ENCODE measurements at places on chromosomes 12 and 14.

DNA sequence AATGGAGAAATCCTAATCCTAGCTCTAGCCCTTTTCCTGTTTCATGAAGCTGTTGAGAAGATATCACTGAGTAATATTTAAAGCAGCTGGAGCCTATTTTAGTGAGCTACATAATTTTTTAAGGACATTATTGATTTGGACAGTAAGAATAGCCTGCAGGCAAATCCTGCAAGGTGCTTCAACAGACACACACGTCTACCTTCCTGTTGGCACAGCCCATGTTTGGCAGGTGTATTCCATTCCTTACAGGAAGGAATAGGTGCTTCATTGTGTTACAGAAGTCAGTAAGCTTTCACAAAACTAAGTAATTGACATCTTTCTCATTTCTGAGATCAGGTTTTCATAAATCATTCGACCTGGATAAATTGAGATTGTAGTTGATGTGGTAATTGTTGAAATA, 50.6 kb downstream of the FOXA1 start:
- DNase-seq: no peak

GRCh38 chr12:54795644-54796043, 58.7 kb upstream of the MUCL1 start:
- no peak for DNase-seq

DNA sequence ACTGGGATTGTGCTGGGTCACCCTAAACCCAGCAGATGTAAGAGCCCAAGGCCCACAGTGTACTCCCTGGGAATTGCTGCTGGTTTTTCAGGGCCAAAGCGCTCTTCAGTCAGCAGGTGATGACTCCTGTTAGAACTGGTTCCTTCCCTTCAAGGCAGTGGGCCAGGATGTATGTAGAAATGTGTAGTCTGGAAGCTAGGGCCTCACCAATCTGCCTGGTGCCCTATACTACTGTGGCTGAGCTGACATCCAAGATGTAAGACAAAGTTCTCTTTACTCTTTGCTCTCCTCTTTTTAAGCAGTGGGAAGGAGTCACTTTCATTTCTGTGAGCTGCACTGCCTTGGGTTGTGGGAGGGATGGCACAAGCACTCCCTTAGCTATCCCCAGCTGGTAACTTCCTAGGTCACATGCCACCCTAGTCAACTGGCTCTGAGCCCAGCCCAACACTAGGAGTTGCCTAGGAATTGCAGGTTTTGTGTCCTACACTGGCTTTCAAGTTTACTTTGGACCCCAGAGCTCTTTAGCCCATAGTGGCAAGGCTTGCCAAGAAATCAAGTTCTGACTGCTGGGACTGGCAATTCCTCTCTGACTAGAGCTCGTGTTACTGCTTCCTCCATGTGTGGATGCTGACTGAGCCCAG, 249.2 kb downstream of the C12orf50 start:
- no peak for DNase-seq

GRCh38 chr12:49347311-49348193, 864 bp downstream of the DNAJC22 start:
- DNase-seq: peak; percentile 82

DNA sequence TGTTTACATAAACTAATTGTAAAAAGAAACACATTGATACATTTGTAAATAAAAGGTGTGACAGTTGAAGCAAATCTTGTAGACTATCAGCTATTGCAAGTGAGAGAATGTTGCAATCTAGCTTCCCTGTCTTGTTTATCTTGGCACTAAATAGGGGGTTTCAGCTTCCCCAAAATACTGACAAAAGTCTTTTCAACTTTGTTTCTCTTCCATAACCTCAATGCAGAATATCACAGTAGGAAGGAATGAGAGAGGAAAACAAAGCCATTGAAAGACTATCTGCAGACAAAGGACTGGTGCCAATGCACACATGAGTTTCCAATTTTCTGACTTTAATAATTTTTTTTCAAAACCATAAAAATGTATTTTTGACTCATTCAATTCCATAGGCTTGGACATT, 886.2 kb upstream of the MGAT4C start:
- no peak for DNase-seq

DNA sequence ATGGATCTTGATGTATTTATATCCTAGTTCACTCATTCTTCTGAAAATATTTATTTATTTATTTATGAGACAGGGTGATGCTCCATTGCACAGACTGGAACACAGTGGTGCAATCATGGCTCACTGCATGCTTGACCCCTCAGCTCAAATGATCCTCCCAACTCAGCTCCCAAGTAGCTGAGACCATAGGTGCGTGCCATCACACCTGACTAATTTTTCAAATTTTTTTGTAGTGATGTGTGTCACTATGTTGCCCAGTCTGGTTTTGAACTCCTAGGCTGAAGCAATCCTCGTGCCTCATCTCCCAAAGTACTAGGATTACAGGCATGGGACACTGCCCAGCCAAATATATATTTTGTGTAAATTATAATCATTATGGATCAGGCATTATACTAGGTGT, 595.6 kb upstream of the ATP2B1 start:
- no peak for DNase-seq

All from stimulated activated CD4-positive, alpha-beta T cell treated with anti-CD3 and anti-CD28 coated beads, Interleukin-4, amount 100 ng/mL, for 48 hours (primary cell).